Purkinje cell (primary cell): ENCODE measurements at places on chromosomes 12 and 14. TPM values are rescaled to one million over a fixed set of nuclear protein-coding genes. Genes with fewer than 3 reads are reported as not detected.

The POTEG gene
- polyA plus RNA-seq = not detected in 2 replicates

The ABHD4 gene
- 4.8 and 12.5 TPM in 2 replicates for polyA plus RNA-seq

The RFC5 gene
- 5.0 and 6.5 TPM in 2 replicates for polyA plus RNA-seq

The RNASE1 gene
- polyA plus RNA-seq = 10.1 and 37.8 TPM in 2 replicates

The TARBP2 gene
- 4.4 and 5.7 TPM in 2 replicates for polyA plus RNA-seq

The FRMD6 gene
- 2.0 and 5.5 TPM in 2 replicates for polyA plus RNA-seq

The KRT80 gene
- not detected in 2 replicates for polyA plus RNA-seq

The FGF23 gene
- not detected in 2 replicates for polyA plus RNA-seq

The ZBTB42 gene
- polyA plus RNA-seq = not detected in 2 replicates

The PLEKHG7 gene
- polyA plus RNA-seq = not detected in 2 replicates

The CLEC4D gene
- polyA plus RNA-seq = not detected in 2 replicates
